ENCODE measurements at places on chromosomes 3 and 15. TPM values are rescaled to one million over a fixed set of nuclear protein-coding genes. Genes with fewer than 3 reads are reported as not detected.

DNA sequence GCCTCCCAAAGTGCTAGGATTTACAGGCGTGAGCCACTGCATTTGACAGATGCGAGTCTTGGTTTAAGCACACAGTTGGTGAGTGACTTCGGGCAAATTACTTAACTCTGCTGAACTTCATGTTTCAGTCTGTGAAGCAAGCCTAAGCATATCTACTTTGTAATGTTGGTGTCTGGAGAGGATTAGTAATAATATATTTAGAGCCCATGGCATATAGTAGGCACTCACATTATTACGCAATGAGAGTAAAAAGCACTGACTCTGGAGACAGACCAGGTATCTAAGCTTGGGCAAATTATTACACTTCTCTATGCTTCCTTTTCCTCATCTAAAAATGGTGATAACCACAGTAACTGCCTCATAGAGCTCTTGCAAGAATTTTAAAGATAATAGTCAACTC, 208.7 kb upstream of the P2RY1 start:
- DNase-seq = no peak

- DNase-seq = no peak
Observed at GRCh38 chr3:9079676-9080075, 116.4 kb upstream of the RAD18 start.

DNA sequence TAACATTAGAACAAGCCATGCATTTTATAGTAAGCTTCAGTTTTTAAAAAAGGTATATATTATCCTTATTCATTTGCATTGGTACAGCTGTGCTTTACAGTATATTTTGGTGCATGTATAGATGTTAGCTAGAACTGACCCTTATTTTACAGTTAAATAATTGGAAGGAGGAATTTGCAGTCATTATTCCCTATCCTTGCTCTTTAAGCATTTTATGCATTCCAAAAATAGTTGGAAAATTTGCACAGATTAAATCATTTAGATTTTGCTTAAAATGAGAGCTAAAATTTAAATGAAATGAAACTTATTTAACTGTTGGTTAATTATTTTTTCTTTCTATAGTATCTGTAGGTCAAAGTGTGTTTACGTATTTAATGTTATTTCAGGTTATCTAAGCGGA, 667.1 kb downstream of the NAALADL2 start:
- DNase-seq = no peak

GRCh38 chr3:19093084-19093483, 55.2 kb upstream of the KCNH8 start:
- no peak for DNase-seq

GRCh38 chr3:100650651-100651619, 41.5 kb downstream of the ADGRG7 start:
- DNase-seq = no peak

DNA sequence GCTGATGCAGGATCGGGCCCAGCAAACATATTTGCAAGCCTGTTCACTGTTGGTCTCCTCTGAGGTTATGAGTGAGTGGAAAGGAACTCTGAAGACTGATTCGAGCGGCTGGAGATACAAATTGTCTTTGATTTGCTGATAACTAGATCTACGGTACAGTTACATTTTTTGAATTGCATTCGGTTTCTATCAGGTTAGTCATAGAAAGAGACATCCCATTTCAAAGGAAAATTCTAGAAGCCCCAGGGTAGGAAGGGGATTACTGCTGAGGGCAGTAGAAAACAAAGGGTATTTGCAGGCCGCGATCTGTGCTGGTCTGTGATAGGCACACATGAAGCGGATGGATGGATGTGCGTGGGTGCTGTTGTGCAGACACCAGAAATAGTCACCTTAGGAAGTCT, 228.4 kb downstream of the ITPR1 start:
- no peak for DNase-seq

DNA sequence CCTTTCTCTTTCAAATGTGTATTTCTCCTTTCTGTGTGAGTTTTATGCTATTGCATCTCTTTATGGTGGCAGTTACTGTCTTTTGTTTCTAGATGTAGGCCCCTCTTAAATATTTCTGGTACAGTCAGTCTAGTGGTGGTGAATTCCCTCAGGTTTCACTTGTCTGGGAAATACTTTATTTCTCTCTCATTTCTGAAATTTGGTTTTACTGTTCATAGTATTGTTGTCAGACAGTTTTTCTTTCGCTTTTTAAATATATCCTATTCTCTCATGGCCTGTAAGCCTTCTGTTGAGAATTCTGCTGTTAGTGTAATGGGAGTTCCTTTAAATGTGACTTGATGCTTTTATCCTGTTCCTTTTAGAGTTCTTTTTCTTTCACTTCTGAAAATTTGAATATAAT, 874.0 kb downstream of the PLOD2 start:
- no peak for DNase-seq

GRCh38 chr3:166499636-166500035, 662.4 kb upstream of the BCHE start:
- DNase-seq = no peak

DNA sequence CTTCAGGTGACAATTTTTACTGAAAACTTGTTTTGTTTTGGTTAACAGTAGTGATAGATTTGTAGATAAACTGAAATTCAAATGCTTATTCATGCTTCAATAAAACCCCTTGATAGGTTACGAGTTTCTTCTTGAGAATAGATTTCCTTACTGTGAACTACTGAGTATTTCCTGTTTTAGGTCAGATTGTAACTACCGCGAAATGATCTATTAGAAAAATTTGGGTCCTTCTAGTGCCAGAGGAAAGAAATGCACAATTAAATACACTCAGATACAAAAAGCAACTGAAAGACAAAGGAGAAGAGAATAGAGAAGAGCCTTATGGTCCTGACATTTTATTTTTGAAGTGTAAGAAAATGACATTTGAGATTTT, 251.7 kb upstream of the TBL1XR1 start:
- DNase-seq = no peak

DNA sequence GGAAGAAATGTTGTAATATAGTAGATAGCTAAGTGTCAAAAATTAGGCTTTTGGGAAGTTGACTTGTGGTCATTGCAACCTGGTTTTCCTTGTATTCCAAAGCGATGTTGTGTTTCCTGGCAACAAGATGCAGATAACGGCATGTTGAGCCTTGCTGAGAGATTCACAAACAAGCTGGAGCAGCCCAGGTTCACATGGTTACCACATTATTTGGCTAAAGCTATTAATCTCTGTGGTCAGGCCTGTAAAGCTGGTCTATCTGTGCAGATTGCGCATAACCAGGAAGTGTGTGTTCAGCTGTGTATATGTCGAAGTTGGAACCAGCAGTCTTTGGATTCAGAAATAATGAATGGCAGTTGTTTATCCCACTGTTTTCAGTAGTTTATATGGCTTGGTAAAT, 6.6 kb downstream of the TIPARP start:
- DNase-seq = peak; percentile 25

GRCh38 chr3:55000546-55000945, 72.7 kb upstream of the LRTM1 start:
- no peak for DNase-seq

DNA sequence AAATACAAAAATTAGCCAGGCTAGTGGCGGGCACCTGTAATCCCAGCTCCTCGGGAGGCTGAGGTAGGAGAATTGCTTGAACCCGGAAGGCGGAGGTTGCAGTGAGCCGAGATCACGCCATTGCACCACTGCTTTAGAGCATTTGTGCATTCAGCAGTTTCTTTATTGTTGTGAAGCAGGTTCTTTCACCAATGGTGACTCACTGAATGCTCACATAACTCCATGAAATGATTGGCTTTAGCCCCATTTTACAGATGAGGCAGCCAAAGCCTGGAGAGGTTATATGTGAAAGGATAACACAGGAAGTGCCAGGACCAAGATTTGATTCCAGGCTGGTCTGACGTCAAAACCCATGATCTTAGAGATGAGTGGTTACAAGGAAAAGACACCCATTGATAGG, 195.2 kb downstream of the SLCO3A1 start:
- DNase-seq = no peak

- DNase-seq = no peak
Observed at GRCh38 chr3:166877971-166878370, 502.1 kb downstream of the ZBBX start.

DNA sequence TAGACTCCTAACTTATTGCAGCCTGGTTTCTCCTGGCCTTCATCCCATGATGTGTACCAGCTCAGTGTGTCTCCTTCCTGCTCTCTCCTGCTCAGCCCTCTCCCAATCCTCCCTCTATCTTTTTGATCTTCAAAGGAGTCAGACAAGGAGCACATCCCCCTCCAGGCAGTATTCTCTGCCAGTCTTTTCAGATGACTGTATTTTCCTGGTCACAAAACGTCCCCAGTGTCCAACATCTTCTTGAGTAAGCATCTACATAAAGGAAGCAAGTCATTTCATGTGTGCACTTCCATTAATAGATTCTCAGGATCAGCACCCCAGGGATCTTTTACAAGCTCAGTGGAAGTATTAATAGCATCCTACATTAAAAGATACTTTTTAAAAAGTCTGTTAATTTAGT, 148.9 kb upstream of the THBS1 start:
- no peak for DNase-seq

DNA sequence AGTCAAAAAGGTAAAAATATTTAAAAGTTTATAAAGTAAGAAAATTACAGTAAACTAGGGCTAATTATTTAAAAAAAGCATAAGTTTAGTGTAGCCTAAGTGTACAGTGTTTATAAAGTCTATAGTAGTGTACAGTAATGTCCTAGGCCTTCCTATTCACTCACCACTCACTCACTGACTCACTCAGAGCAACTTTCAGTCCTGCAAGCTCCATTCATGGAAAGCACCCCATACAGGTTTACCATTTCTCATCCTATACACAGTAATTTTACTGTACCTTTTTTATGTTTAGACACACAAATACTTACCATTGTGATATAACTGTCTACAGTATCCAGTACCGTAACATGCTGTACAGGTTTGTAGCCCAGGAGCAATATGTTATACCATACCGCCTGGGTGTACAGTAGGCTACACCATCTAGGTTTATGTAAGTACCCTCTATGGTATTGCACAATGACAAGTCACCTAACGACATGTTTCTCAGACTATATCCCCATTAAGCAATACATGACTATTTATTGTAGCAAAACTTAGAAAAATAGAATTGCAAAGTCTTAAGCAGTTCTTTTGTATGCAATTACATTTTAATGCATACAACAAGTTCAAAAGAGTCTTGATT, 19.5 kb downstream of the AVEN start:
- no peak for DNase-seq

DNA sequence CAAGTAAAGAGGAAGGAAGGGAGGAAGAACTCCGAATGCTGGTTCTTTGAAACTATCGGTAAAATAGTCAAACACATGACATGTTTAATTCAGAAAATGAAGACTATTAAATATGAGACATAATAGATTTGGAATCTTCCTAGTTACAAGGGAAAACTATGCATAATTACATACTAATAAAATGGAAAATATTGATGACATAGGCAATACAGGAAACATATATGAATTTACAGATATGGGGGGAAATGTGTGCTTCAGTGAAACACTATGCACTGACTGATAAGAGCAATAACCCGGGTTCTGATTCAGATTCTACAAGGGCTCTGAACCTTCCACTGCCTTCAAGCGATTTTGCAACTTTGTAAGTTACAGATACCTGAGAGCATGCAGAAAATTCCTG, 185.9 kb downstream of the PDE8A start:
- DNase-seq = no peak

- peak; percentile 52 for DNase-seq
Observed at GRCh38 chr3:51798411-51798963, 19.4 kb upstream of the IQCF6 start.

- DNase-seq = peak; percentile 34
Observed at GRCh38 chr15:94327356-94327936, 96.1 kb downstream of the MCTP2 start.

DNA sequence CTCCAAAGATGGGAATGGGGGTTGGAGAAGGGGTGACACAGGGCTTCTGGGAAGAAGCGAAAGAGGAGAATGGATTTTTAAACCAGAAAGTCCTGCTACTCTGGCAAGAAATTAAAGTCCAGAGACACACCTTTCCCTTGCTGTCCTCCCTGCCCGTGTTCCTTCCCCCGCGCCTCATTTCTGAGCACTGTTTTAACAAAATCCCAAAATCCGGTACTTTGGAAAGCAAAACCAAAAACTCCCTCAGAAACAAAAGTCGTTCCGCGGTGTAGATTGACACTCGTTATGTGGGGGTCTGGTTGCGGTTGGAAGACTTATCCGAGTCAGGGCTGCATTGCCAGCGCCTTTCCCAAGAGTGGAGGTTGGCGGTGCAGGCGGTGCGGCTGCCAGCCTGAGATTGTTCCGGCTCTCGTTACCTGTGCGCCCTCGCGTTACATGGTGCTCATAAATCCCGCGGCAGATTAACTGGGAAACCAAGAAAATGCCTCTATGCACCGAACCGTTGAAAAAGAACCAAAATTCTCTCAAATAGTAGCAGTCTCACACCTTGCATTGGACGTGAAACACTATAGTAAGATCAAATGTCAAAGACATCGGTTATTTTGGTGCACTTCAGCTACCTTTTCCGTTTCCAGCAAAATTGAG, 217.7 kb downstream of the MEIS2 start:
- peak; percentile 62 for DNase-seq

DNA sequence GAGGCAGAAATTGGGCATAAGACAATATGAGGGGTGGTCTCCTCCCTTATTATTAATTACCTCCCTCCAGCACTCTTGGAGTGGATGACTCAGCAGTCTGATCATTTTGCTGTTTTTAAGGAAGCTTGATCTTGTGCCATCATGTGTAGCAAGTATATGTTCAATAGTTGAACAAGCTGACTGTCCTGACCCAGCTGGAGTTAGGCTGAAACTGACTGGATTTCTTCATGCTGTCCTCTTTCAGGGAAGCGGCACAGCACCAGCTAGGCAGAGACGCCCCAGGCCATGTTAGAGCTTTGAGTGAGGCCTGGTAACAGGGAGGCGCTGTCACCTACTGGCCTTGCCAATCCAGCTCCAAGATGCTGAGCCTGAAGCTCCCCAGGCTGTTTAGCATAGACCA, 54.4 kb upstream of the KIF23 start:
- DNase-seq = no peak

DNA sequence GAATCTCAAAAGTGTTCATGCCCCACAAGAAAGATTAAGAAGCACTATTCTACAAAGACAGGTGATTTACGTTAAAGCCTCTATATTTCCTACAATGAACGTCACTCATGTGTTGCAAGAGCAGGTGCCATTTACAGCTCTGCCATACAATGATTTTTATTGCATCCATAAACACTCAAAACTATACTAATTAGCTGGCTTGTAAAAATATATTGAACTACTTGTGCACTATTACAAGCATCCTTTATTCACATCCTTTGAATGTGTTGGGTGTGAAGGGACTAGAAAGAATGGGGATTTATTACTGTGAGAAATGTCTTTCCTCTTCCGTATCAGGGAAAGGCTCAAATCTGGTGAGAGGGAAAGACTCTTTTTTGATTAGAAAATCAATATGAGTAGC, 50.7 kb upstream of the C3orf49 start:
- no peak for DNase-seq

- DNase-seq = no peak
Observed at GRCh38 chr3:193499136-193499770, 55.4 kb downstream of the ATP13A4 start.

GRCh38 chr3:159882367-159882766, 106.3 kb upstream of the IL12A start:
- DNase-seq = no peak

Gene GOLGA8Q
- not detected for total RNA-seq

Gene RASGRF1
- 0.22 TPM for total RNA-seq

Gene SETMAR
- 25.1 TPM for total RNA-seq

Gene ARGFX
- total RNA-seq = not detected

Gene GOLGA6L7
- not detected for total RNA-seq

Gene SLC9C1
- 0.31 TPM for total RNA-seq

Gene PCLAF
- total RNA-seq = 119 TPM

Gene TLR9
- total RNA-seq = not detected

Gene CSPG4
- 0.37 TPM for total RNA-seq

Gene ZNF710
- 14.9 TPM for total RNA-seq

Gene SPG21
- 84.4 TPM for total RNA-seq

Gene AVEN
- total RNA-seq = 21.9 TPM

Data from neural progenitor cell (in vitro differentiated cells).